ENCODE measurements at places on chromosomes 11 and 22.

DNA sequence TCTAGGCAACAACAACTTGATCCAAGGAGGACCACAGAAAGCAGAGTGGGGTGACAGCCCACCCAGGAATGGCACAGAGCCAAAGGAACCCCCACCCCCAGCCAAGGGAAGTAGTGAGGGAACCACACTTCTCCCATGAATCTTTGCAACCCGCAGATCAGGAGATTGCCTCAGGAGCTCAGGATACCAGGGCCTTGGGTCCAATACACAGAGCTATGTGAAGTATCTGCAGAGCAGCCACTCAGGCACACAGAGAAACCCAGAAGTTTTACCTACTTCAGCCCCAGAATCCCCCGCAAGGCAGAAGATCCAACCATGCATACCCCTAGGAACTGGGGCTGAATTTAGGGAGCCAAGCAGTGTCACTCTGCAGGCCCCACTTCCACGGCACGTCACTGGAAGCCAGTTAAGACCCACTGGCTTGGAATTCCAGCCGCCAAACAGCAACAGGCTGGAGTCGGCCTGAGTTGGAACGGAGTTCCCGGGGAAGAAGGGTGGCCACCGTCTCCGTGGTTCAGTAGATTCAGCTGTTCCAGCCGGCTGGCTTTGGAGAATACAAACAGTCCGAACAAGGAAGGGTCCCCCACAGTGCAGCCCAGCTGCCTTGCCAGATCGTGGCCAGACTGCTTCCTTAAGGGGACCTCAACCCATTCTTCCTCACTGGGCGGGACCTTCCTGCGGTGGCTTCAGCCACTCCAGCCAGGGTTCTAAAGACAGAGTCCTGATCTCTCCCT is 174.1 kb downstream of the TTC28 start:
- DNase-seq, result no peak

GRCh38 chr11:71431271-71431670 is 16.9 kb downstream of the DHCR7 start:
- DNase-seq, result no peak

GRCh38 chr22:49973018-49973961 is 12.7 kb downstream of the PIM3 start:
- no peak for DNase-seq

DNA sequence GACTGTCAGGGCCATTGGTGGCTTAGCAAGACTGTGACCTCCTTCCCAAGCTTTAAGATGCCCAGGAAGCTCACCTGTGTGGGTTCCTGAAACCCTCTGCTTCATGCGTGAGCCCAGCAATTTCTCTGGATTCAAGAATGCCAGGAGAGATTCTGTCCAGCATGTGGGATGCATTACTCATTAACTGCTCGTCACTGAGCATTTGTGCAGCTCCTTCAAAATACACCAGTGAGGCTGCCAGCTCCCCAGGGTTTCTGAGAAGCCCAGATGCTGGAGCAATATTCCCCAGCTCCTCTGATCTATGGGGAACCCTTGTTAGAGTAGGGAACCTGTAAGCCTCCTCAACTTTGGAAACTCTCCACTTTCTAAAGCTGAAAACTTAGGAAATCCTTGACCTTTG is 126.5 kb downstream of the CHST1 start:
- DNase-seq, result no peak

- no peak for DNase-seq
These were observed 46.2 kb upstream of the A4GALT start for GRCh38 chr22:42766860-42767259.

DNA sequence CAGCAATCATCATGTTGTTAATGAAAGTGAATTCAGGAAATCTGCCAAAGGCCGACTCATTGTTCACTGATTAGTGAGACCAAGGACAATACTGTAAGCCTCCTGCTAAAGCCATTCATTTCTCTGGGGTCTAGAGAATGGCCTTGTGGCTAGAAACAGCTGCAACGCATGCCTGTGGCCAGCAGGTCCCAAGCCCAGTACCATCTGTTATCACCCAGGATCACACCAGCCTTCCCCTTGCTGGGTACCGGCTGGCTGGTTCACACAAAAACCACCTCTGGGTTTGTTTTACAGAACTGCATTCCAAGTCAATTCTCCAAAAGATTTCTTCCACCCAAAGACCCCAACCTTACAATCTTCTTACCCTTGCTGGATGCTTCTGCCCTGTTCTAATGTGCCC is 1.1 kb downstream of the PLAAT5 start:
- DNase-seq, result no peak

DNA sequence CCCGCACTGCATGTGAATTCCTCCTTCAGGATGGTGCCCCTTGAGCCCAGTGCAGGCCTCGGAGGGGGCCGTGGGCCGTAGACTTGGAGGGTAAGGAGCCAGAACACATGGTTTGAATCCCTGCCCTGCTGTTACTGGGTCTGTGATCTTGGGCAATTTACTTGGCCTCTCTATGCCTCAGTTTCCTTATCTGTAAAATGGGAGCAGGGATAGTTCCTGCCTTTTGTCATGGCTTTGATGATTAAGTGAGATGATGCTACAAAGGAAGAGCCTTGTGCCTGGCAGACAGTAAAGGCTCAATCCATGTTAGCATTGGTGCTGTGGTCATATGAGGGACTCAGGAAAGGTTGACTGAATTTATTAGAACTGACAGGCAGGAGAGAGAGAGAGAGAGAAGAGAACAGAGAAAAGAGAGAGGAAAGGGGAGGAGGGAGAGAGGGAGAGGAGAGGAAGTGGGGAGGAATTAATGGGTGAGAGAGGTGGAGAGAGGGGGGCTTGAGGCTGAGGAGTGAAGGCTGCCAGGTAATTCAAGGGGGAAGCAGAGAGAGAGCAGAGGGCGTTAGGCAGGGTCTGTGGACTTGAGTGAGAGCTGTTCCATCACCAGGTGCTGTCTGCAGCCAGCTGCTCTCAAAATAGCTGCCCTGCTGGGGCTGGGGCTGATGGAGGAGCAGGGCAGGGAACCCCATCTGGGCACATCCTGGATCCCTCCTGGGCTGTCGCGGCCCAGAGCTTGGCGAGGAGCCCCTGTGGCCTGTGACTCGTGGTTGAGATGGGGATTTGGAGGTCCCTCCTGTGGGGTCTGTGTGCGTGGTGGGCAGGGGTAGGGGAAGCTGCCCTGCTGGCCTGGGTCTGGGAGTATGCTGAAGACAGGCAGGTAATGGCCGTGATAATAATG is 44.1 kb downstream of the MCM5 start:
- no peak for DNase-seq

DNA sequence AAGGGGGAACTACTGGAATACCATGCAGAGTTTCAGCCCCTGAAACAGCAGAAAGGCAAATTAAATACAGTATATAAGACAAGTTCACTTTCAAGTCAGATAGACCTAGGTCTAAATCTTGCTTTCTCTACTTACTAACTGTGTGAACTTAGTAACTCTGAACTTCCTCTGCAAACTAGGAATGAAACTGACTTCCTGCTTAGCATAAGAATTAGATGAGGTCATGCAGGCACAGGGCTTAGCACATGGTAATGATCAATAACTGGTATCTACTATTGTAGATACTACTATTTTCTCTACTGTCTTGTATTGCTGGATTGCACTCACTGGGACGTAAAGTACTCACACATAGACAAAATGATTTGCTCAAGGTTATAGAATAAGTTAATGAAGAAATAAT is 51.5 kb upstream of the MTNR1B start:
- no peak for DNase-seq

DNA sequence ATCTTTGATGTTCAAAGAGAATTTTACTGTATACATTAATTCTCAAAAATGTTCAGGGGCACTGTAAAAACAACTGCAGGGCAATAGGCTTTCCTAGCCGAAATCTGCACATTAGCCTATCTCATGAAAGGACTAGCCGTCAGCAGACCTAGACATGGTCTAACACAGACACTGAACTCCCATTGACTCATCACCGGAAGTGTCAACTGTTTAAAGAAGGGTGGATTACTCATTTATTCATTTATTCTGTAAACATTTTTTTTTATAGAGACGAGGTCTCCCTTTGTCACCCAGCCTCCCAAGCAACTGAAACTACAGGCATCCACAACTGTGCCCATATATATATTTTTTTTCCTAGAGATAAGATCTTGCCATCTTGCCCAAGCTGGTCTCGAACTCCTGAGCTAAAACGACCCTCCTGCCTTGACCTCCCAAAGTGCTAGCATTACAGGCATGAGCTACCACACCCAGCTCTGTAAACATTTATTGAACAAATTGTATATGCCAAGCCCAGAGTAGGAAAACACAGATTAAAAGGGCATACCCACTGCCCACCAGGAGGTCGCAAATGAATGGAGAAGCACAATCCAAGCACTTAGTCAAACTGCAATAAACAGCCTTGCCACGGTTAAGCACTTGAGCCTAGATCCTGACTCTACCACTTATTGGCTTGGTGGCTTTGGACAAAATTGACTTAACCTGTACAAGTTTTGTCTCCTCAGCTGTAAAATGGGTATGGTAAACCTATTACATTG is 26.6 kb downstream of the RAB30 start:
- DNase-seq, result no peak
